ENCODE measurements at places on chromosomes 11 and 22.

- DNase-seq, result no peak
These were observed 247.9 kb downstream of the FAM76B start for GRCh38 chr11:95541715-95542114.

GRCh38 chr11:41102471-41102870 lies 357.0 kb downstream of the LRRC4C start:
- DNase-seq, result no peak

DNA sequence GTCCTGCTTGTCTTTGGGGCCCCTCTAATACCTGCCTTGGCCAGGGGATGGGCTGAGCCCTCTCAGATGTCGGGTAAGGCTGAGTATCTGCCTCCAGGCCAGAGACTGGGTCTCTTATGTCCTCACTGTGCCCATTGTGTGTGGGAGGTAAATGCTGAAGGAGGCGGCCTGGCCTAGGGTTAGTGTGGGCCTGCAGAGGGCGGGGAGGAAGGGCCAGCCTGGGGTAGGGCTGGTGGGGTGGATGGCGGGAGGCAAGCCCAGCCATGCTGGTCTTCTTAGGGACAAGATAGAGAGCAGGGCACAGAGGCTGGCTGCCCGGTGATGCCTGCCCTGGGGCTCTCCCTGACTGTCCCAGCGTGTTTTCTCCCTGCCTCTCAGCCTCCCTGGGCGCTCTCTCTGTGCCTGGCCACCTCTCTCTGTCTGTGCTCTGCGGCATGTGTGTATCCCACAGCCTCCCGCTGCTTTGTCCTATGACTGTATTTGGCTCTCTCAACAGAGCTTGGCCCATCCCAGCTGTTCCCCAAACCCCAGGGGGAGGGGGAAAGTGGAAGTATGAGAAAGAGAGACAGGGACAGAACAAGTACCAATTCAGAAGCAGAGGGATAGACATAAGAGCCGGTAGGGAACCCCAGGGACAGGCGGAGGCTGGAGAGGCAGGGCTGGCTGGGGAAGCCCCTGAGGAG lies 57.0 kb downstream of the PDE2A start:
- DNase-seq, result no peak

DNA sequence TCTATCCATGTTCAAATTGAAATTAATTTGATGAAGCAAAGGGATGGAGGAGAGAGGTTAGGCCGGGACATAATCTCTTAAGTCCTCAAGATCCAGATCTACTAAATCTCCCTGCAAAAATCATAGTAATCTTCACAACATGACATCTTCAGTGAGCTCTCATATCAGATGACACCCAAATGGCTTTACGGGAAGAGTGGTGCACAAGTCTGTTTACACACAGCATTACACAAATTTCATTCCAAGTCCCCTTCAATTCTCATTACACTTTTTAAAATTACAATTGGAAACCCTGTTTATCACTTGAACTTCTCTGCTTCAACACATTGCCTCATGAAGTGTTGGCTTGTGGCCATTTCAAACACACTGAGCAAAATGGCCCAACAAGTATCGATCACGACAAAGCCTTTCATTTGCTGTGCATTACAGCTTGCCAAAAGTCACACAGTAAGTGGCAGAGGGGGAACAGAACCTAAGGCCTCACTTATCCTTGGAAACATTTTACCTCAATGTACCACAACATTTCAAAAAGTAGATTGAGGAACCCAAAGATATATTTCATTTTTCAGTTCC lies 17.9 kb upstream of the TPH1 start:
- peak; percentile 98 for DNase-seq

DNA sequence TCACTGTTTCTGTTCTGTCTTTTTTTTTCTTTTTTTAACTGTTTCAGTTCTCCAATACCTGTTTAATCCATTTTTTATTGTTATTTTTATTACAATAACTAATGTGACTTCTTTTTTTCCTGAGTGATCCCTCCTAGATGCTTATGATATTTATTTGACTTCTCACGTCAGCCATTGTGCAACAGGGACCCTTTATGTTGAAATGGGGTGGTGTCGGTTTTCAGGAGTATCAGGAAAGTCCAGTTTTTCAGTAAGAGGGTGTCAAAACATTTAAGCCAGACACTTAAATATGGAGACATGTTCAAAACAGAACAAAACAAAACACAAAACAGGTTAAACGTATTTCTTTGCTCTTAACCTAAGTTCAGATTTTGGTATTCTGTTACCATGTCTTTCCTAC lies 418.8 kb downstream of the DYNC2H1 start:
- DNase-seq, result no peak

- DNase-seq, result no peak
These were observed 14.8 kb upstream of the PICK1 start for GRCh38 chr22:38042488-38042790.

GRCh38 chr11:35237351-35237750 lies 98.4 kb downstream of the CD44 start:
- DNase-seq, result no peak

GRCh38 chr11:110883256-110883655 lies 171.0 kb upstream of the ARHGAP20 start:
- DNase-seq, result no peak

DNA sequence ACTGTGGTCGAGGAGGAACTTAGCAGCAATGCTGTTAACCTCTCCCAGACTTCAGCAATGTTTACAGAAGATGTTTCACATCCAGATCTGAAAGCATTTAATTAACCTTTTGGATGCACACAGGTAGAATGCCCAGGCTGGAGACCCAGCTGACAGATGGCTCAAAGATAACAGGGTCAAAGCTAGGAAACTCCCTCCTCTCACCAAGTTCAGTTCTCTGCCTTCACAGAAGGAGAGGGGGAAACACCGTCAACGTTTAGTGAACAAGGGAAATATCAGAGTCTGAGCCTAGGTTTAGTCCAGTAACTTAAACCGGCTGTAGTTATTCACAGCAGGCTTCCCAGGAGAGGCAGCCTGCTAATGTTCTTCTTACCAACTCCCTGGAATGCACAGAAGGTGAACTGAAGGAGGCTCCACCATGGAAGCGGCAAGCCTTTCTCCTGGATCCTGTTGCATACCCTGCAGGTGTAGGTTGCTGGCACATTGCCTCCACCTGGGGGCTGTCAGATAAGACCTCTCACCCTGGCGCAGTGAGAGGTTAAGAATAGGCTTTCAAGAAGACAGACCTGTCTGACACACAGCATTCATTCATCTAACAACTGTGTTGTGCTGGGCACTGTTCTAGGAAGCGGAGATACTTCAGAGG lies 23.5 kb upstream of the ANKK1 start:
- DNase-seq, result no peak

DNA sequence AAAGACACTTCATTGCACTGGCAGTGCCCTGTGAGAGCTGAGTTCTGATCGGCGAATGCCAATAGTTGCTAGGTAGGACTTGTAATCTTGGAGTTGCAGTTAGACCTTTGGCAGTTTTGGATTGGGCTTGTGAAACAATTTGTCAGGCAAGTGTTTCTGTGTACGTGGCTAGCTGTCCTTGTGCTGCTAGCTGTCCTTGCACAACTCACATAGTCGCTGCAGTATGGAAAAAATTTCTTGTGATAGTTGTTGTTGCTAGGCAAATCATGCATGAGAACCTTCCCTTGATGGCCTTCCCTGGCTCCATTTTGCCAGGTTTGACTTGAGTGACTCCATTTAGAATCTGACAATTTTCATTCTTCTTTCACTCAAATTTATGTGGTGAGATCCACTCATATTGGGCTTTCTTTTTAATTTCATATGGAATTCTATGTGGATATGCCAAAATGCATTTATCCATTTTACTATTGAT lies 140.7 kb downstream of the APIP start:
- DNase-seq, result no peak

GRCh38 chr11:64876229-64876750 lies 2.1 kb downstream of the EHD1 start:
- DNase-seq, result no peak

- no peak for DNase-seq
These were observed 16.2 kb upstream of the MMP13 start for GRCh38 chr11:102971766-102972165.

DNA sequence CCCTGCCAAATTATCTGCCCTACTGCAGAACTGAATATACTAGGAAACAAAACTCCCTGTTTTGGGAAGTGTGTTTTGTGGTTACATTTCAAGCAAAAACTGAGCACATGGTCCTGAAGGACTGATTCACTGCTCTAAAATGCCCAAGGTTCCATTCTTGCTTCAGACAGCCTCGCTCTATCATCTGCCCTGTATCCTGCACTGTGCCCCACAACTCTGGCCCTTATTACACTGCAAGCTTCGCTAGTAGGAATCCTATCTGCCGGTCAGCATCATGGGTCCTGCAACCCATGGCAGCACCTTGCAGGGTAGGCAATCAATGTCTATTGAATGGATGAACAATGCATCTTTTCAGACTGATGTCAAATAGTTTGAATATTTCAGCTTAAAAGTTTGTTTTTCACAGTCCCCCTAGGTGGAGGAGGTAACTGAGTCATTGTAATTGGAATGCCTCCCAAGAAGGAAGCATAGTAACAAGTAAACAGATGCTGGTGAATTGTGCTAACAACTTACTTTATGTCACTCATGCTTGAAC lies 21.3 kb downstream of the LAYN start:
- no peak for DNase-seq

- no peak for DNase-seq
These were observed 87.1 kb downstream of the FCHSD2 start for GRCh38 chr11:73055002-73055401.

DNA sequence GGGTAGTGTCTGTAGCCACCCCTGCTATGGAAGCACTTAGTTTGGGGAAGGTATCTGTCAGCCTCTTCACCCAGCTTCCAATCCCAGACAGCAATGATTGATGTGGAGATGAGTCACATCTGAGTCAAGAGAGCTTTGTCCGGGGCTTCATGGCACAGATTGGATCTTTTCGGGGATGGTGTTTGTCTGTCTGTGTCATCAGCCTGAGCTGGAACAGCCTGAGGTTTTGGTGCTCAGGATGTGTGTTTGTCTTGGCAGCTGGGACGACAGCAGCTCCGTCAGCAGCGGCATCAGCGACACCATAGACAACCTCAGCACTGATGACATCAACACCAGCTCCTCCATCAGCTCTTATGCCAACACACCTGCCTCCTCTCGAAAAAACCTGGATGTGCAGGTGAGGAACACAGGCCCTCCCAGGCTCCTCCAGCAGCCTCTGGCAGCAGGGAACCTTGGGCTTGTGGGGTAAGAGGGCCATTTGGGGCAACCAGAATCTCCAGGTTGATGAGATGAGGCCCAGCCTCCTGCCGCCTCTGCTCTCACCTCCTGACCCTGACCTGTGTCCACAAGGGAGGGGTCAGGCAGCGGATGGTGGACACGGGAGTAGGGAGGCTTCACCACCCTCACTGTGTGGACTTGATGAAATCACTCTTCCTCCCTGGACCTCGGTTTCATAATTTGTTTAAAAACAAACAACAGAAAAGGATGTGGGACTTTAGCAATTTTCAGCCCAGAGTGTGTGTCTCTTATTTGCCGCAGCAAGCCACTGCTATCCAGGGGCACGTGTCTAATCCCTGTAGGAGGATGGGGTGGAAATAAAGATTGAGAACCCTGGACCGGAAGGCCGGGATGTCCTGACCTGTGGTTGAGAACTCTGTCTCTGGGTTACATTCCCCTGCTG lies 124.3 kb downstream of the DBX1 start:
- DNase-seq, result peak; percentile 76

DNA sequence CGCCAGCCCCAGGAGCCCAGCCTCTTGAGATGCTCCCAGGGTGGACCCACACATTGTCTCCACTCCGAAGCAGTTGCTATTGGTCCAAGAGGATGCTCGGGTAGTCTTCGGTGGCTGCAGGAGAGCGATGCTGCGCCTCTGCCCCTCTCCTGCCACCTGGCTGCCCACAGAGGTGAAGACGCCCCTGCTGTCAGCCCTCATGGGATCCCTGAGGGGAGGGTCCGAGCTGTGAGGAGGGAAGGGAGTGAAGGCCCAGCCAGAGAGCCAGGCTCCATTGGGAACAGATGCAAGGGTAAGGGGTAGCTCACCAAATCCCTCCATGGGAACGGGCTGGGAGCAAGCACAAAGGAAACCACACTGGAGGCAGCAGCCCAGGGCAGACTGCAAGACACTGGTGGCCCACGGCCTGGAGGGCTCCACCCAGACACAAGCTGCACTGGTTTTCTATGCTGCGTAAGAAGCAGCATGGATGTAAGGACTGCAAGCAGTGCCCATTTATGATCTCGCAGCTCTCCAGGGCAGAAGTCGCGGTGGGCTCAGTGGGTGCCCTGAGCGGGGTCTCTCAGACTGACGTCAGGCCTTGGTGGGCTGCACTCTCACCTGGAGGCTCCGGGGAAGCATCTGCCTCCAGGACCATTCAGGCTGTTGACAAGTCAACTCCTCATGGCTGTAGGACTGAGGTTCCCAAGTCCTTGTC lies 15.7 kb downstream of the TSPAN32 start:
- no peak for DNase-seq

GRCh38 chr11:13358596-13359270 lies 81.1 kb downstream of the BMAL1 start:
- DNase-seq, result no peak

DNA sequence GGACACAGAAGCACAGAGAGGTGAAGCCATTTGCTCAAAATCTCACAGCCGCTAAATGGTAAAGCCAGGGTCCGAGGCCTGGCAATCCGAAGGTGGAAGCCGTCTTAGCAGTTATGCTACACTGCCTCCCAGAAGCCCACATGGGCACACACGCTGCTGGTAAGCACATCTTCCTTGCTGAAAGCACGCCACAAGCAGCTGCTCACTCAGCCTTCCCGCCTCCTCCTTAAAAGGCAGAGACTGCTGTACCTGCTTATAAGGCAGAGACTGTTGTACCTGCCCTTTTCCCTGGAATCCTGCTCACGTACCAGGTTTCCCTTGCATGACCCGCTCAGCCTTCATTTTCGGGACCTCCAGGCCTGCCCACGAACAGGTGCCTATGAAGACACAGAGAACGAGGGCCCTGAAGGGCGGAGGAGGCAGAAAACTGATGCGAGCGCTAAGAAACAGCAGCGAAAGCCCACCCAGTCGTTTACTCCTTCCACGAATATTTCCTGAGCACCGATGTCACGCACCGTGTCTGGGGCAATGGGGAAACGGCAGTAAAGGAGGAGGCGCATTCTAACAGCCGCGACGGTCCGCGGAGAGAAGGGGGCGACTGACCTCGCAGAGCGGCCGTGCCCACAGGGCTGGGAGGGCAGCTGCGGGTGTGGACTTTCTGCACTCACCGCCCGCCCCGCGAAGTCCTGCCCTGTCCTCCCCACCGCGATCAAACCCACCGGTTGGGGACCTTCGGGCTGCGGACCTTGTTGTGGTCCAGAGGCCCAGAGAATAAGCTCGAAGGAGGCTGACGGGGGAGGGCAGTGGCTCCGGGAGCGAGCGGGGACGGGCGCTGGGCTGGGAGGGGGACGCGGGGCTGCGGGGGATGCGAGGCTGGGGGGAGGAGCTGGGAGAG lies 13.0 kb downstream of the SPATA19 start:
- DNase-seq, result no peak

GRCh38 chr22:19503869-19504268 lies 20.3 kb downstream of the CLDN5 start:
- DNase-seq, result no peak

DNA sequence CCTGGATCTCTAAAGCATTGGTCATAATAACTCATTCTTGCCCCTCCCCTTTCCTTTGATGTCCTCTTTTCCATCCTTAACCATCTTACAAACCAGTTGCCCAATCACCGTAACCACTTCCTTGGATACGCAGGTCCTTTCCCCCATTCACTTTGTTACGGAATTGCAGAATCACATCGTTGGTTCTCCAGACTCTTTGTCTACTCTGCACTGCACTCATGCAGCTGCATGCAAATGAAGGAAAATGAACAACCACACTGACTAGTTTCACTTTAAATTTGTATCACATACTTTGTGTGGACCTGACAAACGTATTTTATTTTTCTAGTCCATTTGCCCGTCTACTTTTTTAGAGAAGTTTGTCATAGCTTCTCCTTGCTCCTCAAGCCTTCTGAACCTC lies 69.9 kb downstream of the SLC5A12 start:
- DNase-seq, result no peak

All from NCI-H1092 treated with DMSO at 0.1 percent for 48 hours (cell line).